GM10248 (cell line): ENCODE measurements at places on chromosomes 5 and 9.

- DNase-seq = no peak
Measured at GRCh38 chr5:177470759-177471536, 2.5 kb downstream of the DBN1 start.

DNA sequence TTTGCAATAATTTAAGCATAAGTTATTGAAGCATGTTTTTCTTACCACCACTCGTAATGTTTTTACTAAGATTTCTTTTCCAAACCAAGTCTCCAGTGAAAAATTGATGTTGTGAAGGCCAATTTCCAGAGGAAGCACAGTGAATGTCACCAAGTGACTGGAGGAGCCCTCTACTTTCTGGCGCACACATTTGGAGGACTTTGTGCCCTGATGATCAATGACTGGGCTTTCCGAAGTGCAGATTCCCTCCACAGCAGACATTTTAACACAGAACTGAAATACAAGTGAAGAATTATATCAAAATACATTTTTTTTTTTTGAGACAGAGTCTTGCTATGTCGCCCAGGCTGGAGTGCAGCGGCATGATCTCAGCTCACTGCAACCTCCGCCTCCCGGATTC is 52.6 kb downstream of the C5 start:
- DNase-seq = no peak

- no peak for DNase-seq
Measured at GRCh38 chr9:106035806-106036205, 341.5 kb downstream of the TMEM38B start.

- DNase-seq = no peak
Measured at GRCh38 chr5:128273736-128274135, 190.2 kb downstream of the SLC12A2 start.

DNA sequence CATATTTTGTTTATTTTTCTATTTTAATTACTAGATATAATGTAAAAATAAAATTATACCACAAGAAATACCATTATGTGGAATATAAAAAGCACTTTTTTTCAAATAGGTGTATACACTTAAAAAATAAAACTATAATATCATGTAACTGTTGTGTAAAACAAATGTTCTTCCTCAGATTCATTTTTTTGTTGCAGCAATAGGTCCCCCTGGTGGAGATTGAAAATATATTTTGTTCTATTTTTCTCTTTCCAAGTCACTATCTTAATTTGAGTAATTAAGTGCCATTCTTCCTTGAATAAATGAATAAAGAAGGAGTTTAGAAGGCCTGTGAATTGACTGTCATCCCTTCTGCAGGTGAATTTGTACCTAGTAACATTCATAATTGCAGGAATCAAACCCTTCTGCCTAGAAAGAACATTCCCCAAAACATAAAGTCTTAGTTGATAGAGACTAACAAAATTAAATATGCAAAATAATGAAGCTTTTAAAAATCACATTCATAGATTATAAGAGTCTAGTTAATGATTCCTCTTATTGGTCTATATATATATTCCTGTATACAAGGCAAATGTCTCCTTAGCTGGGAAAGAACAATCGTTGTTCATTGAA is 23.4 kb downstream of the CETN3 start:
- DNase-seq = no peak

DNA sequence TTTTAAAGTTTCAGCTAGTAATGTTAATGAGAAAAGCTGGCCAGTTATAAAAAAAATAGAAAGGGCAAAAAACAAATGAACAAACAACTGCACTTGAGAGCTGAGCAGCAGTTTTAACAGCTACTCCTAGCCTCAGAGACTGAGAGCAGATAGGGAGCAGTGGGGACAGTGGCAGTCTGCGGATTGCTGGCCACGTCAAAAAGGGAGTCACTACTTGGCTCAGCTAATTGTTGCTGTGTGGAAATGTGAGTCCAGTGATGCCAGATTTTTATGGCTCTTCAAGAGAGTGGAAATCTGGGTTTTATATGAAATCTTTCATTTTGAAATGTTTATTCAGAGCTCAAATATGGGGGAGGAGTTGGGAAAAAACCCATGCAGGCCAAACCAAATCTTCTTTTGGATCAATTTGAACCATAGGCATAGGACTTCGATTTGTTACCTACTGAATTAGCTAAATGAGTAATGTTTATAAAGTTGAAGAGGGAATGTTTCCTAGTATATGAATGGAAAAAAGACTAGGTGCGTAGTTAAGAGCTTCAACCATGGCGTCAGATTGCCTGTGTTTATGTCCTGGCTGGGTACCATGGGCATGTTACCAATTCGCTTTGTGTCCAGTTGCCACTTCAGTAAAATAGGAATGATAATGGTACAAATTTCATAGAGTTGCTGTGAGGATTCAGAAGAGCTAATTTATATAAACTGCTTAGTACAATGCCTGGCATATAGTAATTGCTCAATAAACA is 102.1 kb downstream of the PAM start:
- no peak for DNase-seq

DNA sequence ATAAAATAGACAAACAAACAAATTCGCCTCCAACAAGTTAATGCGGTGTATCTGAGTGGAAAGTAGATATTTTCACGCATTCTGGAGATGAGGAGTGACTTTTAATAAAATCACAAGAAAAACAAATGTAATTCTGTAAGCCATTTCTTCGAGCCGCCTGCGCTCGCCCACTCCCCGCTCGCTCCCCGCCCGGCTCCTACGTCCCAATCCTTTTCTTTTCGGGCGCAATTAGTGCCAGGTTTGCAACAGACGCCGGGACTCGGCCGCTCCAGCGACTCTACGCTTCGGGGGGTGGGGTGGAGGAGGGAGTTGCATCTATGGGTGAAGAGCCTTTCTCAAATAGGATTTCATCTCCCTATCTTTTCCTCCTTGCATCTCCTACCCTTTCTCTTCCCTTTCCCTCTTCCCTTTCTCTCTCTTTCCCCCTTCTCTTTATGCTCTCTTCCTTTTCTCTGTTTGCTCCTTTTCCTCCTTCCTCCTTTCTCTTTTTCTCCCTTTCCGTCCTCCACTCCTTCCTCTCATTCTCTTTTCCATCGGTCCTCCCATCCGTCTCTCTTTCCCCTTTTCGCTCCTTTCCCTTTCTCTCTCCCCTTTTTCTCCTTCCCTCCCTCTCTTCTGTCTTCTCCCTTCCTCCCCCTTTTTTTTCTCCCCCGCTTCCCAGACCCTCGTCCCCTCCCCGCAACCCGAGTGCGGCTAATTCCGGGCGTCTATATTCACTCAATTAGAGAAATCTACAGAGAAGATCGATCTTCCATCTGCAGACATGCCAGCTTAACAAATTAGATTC is 6.1 kb upstream of the OTP start:
- no peak for DNase-seq

GRCh38 chr5:124721229-124721735 is 25.2 kb downstream of the ZNF608 start:
- no peak for DNase-seq

DNA sequence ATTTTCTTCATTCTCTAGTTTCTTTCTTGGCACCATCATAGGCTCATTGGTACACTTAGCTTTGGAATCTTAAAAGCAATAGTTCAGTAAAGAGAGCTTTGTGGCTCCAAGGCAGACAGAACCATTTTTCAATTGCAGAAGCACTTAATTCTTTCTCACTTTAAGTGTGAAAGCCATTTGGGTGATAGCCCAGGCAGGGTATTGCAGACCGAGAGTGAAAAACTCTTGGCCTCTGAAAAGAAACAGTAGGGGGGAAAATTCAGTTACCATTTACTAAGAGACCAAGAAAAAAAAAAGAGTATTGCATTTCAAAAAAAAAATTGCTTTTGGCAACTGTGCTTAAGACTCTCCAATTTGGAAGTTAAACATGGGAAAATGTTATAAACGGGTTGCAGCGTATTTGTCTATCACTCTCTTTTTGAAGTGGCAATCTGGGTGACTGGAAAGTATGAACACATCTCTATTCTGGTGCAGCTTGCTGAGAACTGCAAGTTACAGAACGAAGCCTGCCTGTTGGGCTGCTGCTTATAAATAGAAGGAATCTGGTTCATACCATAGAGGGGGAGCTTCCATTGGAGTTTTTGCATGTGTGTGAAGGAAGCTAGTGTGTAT is 170.5 kb downstream of the TLE4 start:
- DNase-seq = no peak

GRCh38 chr5:94544031-94544650 is 74.3 kb downstream of the KIAA0825 start:
- no peak for DNase-seq

DNA sequence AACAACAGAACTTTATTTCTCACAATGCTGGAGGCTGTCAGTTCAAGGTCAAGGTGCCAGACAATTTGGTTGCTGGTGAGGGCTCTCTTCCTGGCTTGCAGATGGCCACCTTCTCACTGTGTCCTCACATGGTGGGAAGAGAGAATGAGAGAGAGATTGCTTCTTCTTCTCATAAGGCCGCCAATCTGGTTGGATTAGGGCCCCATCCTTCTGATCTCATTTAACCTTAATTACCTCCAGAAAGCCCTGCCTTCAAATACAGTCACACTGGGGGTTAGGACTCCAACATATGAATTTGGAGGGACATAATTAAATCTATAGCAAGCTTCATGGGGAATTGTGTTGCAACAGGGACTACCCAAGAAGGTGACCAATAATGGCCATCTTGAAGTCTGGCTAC is 110.2 kb downstream of the LHX2 start:
- DNase-seq = no peak

- no peak for DNase-seq
Measured at GRCh38 chr9:92422611-92423338, 1.5 kb downstream of the OMD start.

- DNase-seq = peak; percentile 38
Measured at GRCh38 chr5:132962429-132963021, 909 bp downstream of the AFF4 start.

GRCh38 chr5:173029499-173029921 is 26.6 kb upstream of the CREBRF start:
- no peak for DNase-seq

GRCh38 chr5:43037636-43038495 is 2.3 kb downstream of the ANXA2R start:
- DNase-seq = peak; percentile 62

- DNase-seq = no peak
Measured at GRCh38 chr5:34554641-34555040, 101.5 kb upstream of the RAI14 start.

GRCh38 chr5:172453206-172453985 is 929 bp downstream of the SH3PXD2B start:
- no peak for DNase-seq

GRCh38 chr9:129900263-129901027 is 65.2 kb downstream of the USP20 start:
- peak; percentile 78 for DNase-seq

- no peak for DNase-seq
Measured at GRCh38 chr9:125990793-125991220, 243.6 kb downstream of the PBX3 start.

GRCh38 chr5:40828690-40829661 is 6.0 kb downstream of the RPL37 start:
- no peak for DNase-seq

GRCh38 chr5:67983251-67984110 is 232.1 kb upstream of the PIK3R1 start:
- DNase-seq = no peak

DNA sequence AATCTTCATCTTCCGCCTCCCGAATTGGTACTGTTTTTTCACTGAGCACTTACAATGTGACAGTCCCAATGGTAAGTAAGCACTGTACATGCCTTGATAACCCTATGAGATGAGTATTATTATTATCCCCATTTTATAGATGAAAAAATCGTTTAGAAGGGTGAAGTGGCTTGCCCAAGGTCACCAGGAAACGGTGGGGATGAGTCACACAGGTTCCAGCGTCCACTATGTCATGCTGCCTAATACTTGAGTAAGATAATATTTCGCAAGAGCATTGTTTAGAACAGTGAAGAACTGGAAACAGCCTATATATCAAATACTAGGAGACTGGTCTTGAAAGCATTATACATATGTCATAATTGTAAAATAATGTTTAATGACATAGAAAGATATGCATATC is 12.9 kb downstream of the HAND1 start:
- DNase-seq = no peak

GRCh38 chr5:103021314-103021713 is 98.6 kb downstream of the GIN1 start:
- no peak for DNase-seq

DNA sequence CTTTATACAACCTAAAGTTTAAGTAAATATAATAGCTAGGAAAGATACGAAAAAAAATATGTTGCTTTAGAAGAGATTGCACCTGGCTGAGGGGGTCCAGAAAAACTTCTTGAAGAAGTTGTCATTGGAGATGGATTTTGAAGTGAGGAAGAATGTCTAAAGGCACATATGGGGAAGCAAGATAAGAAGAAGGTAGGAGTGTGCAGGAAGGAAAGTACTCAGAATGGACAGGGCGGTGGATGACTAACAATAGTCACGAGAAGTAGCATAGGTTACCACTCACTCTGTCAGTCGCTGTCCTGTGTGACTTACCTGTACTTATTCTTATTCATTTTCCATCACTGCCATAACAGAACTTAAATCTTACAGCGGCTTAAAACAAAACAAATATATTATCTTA is 251.6 kb downstream of the GRIA1 start:
- DNase-seq = no peak

DNA sequence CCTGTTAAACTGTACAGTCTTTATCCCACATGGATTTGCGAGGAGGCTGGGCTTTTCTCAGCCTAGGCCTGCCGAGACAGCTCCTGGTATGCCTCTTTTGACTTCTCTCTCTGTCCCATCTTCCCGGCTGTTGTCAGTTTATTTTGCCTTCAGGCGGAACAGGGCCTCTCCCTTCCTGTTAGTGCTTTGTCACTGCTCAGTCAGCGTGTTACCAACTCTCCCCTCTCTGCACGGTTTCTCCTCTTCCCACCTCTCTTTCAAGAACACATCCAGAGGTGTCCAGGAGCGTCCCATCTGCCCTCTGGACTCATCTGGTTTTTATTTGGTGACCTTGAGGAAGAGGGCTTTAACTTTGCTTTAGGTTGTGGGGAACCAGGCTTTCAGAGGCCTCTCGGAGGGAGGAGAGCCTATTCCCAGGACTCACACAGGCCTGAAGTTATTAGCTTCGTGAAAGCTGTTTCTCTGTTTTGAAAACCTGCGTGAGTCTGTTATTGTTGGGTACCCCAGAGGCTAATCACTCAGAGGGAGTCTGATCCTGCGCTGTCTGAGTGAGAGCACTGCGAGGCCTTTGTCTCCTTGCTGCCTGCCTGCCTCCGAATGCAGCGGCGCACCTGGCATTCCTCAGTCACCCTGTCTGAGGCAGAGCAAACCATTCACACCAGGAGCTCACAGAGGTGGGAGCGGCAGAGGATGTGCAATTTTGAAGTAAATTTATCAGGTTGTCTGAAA is 234.4 kb upstream of the MPDZ start:
- no peak for DNase-seq

DNA sequence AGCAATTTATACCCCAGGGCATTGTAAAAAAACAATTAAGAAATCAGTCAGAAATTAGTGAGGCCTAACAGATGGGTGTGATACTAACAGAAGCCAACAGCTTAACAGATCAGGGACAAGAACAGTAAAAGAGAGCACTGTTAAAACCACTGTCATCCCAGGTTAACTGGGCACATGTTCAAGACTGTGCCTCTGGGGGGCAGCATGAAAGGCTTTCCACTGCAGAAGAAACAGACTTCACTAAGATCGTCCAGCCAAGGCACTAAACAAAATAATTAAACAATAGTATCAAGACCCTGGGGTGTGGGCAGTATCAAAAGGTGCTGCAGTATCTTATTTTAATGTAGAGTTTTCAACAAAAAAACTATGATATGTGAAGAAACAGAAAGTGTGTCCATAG is 43.5 kb downstream of the FBN2 start:
- DNase-seq = no peak

- DNase-seq = no peak
Measured at GRCh38 chr5:146644831-146645230, 128.8 kb upstream of the GPR151 start.
